ENCODE measurements at places on chromosomes 6 and 20.

DNA sequence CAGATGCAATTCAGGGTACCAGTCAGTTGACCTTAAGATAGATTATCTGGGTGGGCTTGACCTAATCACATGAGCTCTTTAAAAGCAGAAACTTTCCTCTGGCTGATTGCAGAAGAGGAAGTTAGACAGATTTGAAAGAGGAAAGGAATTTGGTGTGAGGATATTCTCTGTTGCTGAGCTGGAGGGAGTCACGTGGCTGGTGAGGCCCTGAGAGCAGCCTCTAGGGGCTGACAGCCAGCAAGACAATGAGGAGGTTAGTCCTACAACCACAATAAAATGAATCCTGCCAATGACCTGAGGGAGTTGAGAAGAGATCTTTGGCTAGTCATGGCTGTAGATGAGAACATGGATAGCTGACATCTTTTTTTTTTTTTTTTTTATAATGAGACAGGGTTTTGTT lies 87.0 kb upstream of the B3GAT2 start:
- DNase-seq: no peak

DNA sequence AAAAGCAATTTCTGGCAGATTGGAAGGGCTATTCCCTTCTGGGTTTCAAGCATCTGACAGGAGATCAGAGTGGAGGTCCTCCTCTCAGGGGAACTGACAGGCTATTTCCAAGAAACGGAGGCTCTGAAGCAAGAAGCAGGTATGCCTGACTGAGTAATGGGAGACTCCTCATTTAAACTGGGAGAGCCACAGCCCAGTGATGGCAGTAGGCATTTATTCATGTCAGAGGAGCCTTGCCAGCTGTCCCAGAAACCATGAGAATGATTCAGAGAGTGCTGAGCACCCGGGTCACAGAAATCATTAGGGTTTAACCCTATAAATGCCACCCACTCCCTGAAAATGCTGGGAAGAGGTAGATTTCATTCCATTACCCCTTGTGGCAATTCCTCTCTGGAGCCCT lies 247.5 kb upstream of the RNF217 start:
- no peak for DNase-seq

- no peak for DNase-seq
Measured at GRCh38 chr6:37532122-37532521, 32.4 kb upstream of the CCDC167 start.

DNA sequence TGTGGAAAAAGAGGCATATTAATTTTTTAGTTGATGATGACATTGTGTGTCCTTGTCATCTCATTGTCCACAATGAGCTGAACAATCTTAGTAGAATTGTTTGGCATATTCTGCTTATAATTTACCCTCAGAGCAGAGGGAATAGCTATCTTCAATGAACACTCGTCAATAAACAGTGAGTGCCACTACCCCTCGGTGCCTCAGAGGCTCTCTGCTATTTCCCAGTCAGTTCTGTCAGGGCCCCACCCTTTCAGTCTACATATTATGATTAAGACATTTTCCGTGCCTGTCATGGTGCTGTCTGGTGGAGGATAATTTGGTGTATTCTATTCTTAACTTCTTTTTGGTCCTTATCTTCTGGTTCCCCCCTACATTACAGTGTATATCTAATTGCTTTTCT lies 31.2 kb downstream of the NUS1 start:
- DNase-seq: no peak

GRCh38 chr6:98824902-98825599 lies 9.3 kb upstream of the POU3F2 start:
- DNase-seq: no peak

DNA sequence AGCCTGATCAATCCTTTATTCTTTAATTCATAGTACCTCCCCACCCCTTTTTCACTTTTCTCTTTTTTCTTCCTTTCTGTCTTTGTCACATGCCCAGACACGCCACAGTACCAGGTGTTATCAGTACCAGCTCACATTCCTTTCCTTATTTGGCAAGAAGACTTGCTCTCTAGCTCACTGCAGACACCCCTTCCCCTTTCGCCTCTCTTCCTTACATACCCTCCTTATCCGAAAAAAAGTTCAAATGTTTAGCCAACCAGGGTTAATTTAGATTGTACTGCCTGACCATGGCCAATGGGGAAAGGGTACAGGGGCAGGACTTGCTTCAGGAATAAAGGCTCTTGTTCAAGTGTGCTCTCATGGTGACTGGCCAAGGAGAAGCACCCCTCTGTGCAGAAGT lies 9.3 kb upstream of the SIRPB2 start:
- DNase-seq: no peak

GRCh38 chr6:5744497-5744896 lies 262.2 kb downstream of the NRN1 start:
- no peak for DNase-seq

GRCh38 chr6:39952167-39952566 lies 17.9 kb upstream of the MOCS1 start:
- no peak for DNase-seq

GRCh38 chr20:14673164-14673563 lies 335.8 kb upstream of the FLRT3 start:
- DNase-seq: no peak

DNA sequence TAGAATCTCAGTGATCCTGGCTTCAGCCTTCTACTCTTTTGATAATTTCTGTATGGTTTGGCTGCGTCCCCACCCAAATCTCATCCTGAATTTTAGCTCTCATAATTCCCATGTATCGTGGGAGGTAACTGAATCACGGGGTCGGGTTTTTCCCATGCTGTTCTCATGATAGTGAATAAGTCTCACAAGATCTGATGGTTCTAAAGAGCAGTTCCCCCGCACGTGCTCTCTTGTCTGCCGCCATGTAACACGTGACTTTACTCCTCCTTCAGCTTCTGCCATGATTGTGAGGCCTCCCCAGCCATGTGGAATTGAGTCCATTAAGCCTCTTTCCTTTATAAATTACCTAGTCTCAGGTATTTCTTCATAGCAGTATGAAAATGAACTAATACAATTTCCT lies 507.2 kb downstream of the CDH26 start:
- no peak for DNase-seq

DNA sequence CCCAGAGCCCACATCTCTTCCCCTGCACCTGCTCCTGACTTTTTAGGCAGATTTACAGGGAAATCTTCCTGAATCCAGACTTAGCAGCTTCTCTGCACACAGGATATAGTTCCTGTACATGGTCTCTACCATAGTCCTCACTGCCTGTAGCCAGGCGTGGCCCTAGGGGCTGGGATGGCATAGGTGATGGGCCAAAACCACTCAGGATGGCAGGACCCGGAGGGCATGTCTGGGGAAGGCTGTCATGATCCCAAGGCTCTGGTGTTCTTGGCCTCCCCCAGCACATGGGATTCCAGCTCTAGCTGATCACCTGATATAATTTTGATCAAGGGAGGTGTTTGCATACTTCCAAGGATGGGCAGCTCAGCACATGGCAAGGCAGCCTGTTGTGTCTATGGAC lies 58.0 kb downstream of the TOX2 start:
- no peak for DNase-seq

GRCh38 chr6:32713241-32713640 lies 27.9 kb upstream of the HLA-DQA2 start:
- no peak for DNase-seq

- DNase-seq: no peak
Measured at GRCh38 chr6:63307581-63308246, 12.1 kb downstream of the LGSN start.
